ENCODE measurements at places on chromosomes 13 and 19.

- peak; percentile 32 for DNase-seq
Measured at GRCh38 chr13:102945324-102945815, 99.5 kb downstream of the ERCC5 start.

DNA sequence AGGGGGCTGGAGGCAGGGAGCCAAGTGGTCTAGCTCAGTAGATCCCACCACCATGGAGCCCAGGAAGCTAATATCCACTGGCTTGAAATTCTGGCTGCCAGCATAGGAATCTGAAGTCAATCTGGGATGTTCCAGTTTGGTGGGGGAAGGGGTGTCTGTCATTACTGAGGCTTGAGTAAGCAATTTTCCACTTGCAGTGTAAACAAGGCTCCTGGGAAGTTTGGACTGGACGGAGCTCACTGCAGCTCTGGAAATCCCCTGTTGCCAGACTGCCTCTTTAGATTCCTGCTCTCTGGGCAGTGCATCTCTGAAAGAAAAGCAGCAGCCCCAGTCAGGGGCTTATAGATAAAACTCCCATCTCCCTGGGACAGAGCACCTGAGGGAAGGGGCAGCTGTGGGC lies 349.2 kb upstream of the KLHL1 start:
- DNase-seq = no peak

DNA sequence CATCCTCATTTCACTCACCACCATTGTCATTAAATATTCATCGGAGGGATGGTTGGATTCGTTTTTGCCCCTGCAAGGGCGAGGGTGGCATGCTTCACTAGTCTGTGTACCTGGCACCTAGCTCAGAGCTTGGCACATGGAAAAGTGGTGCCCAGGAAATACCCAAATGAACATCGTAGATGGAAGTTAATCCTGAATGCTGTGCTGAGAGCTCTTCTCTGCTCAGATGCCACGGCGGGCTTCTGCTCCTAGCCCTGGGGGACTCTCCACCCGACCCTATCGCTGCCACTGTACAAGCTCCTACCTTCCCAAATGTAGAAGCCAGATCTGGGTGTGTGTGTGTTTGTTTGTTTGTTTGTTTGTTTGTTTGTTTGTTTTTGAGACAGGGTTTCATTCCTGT lies 113.0 kb upstream of the ZNF507 start:
- no peak for DNase-seq

GRCh38 chr19:55913643-55914268 lies 18.4 kb downstream of the NLRP13 start:
- DNase-seq = no peak

GRCh38 chr19:10288662-10289166 lies 1.0 kb upstream of the ICAM5 start:
- peak; percentile 5 for DNase-seq

DNA sequence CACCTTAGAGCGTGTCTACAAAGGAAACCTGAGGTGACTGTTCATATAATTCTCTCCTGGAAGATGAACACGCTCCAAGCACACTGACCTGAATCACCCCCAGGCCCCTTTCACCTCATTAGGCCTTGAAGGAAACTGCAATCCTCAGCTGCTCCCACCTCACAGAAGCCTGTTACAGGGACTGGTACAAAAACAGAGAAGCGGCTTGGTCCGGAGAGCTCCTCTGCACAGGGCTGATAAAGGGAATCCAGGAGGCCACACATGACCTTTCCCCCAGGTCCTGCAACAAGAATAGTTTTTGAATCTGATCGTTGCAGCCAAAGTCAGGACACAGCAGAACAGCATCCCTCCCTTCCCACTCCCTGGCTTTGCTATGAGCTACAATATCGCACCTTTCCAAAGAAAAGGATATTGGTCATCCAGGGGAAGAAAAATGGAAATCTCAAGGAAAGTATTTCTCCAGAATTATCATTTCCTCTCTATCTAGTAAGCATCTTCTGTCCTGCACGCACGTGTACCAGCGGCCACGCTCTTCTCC lies 666.7 kb downstream of the UQCRFS1 start:
- DNase-seq = no peak

- DNase-seq = peak; percentile 98
Measured at GRCh38 chr13:102596147-102597028, at the start of gene TPP2. Gene TPP2, plus strand, starts transcription at chr13:102596986. Its CDS starts 53 bp downstream, at chr13:102597039.

DNA sequence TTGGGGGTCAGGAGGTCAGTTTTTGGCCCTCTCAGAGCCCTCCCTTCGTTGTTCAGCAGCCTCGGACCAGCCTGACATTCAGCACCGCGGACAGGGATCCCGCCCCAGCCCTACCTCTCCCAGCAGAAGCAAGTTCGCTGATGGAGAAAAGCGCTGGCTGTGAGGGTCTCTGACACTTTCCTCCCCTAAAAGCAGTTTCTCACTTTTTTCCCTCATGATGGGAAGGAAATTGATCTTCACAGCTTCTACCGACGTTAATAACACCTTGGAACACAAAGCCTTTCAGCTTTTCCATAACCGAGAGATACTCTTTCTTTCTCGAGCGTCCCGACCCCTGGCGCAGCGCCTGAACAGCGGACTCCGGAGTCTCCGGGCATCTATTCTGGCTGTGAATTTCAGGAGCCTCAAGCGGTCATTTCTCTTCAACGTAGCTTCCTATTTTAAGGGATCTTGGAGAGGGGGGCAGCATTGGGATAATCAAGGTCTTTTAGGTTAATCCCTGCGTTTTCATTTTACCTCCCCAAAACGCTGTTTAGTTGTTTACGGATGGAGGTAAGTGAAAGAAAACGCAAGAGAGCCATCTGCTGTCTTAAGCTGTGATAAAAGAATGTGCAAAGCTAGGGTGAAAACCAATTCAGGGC lies 467.2 kb downstream of the ITGBL1 start:
- peak; percentile 90 for DNase-seq

- DNase-seq = no peak
Measured at GRCh38 chr19:55443824-55444480, 852 bp upstream of the SHISA7 start.

GRCh38 chr13:99969919-99970650 lies 1.5 kb downstream of the ZIC5 start:
- peak; percentile 84 for DNase-seq

- no peak for DNase-seq
Measured at GRCh38 chr13:109770436-109770835, 15.9 kb downstream of the IRS2 start.

DNA sequence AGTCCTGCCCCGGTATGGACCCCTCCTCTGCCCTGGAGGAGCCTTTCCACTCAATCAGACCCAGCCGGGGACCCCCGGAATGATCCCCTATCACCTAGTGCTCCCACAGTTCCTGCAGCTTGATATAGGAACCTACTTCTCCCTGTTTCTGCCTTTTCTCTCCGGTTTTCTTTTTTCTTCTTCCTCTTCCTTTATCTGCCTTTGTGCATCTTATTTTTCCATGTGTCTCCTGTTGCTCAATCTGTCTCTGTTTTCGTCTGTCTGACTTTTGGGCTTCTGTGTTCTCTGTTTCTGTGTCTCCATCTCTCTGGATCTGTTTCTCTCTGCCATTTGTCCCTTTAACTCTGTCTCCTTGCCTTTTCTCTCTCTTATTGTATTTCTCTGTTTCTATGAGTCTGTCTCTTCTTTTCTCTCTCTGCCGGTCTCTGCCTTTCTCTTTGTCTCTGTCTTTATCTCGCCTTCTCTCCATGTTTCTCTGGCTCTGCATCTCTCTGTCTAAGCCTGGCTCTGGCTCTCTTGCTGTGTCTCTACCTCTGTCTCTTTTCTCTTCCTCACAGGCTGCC lies 10.0 kb downstream of the MEGF8 start:
- no peak for DNase-seq

DNA sequence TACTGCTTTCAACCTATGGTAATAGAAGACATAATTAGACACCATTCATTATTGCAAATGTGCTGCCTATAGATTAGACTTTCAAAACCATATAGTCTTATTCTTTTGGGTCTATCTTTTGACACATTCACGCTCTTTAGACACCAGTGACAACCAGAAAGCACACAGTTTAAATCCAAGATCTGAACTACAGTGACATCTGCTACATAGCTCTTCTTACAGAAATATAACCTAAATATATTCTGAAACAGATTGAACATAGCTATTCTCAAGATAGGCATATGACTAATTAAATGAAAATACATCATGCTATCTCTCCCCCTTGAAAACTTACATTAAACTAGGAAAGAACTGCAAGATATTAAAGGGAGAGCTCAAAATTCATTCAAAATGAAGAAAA lies 514.2 kb upstream of the SLITRK6 start:
- no peak for DNase-seq

- DNase-seq = no peak
Measured at GRCh38 chr19:55112777-55113569, 4.5 kb downstream of the PPP1R12C start.

DNA sequence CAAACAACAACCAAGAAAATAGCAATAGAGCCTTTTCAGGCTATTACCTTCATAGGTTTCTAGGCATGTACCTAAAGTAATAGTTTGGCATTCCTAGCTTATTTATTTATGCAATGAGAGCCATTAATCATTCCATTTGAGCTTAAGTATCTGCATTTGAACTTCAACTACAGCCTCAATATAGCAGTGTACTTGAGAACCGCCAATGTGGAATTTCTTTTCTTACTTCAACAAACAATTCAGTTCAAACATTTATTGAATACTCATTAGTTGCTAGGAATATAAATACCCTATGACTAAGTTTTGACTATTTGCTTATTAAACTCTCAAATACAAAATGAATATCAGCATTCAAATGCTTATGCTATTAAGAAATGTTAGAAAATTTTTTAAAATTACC lies 38.0 kb upstream of the FREM2 start:
- DNase-seq = no peak

DNA sequence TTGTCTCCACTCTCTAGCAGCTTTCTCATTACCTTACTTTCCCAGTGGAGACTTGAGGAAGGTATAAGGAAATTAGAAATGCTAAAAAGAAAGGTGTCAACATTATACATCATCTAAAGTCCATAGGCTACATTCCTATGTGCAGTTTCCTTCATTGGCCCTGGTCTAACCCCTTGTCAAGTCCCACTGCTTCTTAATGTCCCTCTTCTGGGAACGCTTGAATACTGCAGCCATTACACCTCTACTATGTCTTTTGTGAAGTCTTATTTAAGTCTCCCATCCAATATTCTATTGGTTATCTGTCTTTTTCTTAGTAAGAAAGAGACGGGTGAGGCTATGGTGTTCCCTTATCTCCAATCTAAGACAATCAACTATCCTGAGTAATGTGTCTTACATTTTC lies 332.6 kb upstream of the TMTC4 start:
- no peak for DNase-seq

GRCh38 chr19:12450844-12451243 lies 10.0 kb upstream of the ZNF443 start:
- no peak for DNase-seq

DNA sequence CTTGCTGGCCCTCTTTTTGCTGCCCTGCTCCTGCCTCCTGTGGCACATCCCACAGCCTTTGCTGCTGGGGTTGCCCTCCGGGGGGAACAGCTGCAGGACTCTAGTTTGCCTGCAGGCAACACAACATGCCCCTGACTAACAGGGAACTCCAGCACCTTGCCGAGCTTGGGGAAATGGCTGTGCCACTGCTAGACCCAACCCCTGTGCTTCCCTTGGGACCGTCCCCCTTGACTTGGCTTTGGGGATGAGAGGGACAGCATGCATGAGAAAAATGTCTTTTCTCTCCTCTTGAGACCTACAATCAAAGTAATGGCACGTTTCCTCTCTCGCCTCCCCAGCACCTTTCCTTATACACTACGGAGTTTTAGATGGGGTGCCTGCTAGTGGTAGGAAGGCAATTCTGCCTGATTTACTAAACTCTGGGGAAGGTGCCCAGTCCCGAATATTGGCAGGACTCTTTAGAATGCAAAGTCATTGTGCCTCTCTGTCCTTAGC lies 12.4 kb upstream of the VWA8 start:
- DNase-seq = no peak

- DNase-seq = no peak
Measured at GRCh38 chr19:17726136-17726741, 7.0 kb downstream of the MAP1S start.

GRCh38 chr13:111913761-111914140 lies 153.2 kb upstream of the SOX1 start:
- no peak for DNase-seq

- DNase-seq = no peak
Measured at GRCh38 chr19:57637379-57637778, 4.4 kb downstream of the ZNF211 start.

DNA sequence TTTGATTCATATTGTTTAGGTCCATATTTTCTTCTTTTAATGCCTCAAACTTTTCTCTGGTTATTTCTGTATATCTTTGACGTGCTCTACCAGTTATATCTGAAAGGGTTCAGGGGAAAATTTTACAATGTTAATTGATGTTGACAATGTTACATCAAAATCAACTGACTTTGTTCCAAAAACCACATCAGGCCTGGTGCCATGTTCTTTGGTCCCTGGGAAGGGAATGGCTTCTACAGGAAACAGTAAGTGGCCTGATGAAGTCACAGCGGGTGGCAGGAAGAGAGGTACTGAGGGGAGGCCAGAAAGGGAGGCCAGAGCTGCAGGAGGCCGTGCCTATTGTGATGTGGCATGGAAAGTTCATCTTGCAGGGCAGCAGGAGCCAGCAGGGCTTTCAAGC lies 38.2 kb downstream of the CEP89 start:
- no peak for DNase-seq

- no peak for DNase-seq
Measured at GRCh38 chr13:46908501-46908900, 11.6 kb upstream of the HTR2A start.

DNA sequence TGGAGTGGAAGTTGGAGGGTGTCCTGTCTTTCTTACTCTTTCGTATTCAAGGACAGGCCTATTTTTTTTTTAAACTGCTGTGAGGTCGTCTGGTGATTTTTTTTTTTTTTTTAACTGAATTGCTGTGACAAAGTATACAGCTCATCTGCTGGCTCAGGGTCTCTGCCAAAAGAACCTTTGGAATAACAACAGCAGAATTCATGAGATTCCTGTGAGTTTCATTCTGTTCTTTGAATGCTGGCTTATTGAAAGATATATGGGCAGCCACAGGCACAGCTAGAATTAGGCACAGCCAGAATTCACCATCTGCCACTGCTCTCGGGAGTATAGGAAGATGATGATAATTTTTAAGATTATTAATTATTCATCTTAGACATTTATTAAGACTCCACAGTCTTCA lies 21.4 kb upstream of the FRY start:
- DNase-seq = no peak

DNA sequence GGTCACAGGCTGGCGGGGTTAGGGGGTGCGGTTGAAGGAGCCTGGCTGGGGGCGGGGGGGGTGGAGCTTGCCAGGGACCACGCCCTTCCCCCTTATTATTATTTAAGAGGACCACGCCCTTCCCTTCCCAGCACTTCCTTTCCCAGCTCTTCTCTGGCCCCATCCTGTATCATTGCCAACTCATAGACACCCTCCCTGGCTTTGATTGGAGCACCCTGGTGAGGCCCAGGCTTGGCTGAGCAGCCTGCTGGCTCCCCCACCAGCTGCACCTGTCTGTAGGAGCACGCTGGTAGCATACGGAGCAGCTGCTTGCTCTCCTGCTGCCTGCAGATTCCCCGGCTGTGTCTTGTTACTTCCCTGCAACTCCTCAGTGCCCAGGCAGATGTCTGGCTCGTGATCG lies 62.5 kb upstream of the PDX1 start:
- DNase-seq = peak; percentile 83

DNA sequence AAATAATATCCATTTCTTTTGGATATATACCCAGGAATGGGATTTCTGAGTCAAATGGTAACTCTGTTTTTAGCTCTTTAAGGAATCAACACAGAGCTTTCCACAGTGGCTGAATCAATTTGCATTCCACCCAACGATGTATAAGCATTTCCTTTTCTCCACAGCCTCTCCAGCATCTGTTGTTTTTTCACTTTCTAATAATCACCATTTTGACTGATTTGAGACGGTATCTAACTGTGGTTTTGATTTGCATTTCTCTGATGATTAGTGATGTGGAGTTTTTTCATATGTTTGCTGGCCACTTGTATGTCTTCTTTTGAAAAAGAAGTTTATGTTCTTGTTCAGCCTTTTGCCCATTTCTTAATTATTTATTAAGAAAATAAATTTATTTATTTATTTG lies 352.2 kb upstream of the OBI1 start:
- no peak for DNase-seq

Measured in NCI-H1092 treated with DMSO at 0.1 percent for 48 hours (cell line).